ENCODE measurements at places on chromosomes 5 and 9. TPM values are rescaled to one million over a fixed set of nuclear protein-coding genes. Genes with fewer than 3 reads are reported as not detected.

IL13 gene
- not detected for total RNA-seq

DNA sequence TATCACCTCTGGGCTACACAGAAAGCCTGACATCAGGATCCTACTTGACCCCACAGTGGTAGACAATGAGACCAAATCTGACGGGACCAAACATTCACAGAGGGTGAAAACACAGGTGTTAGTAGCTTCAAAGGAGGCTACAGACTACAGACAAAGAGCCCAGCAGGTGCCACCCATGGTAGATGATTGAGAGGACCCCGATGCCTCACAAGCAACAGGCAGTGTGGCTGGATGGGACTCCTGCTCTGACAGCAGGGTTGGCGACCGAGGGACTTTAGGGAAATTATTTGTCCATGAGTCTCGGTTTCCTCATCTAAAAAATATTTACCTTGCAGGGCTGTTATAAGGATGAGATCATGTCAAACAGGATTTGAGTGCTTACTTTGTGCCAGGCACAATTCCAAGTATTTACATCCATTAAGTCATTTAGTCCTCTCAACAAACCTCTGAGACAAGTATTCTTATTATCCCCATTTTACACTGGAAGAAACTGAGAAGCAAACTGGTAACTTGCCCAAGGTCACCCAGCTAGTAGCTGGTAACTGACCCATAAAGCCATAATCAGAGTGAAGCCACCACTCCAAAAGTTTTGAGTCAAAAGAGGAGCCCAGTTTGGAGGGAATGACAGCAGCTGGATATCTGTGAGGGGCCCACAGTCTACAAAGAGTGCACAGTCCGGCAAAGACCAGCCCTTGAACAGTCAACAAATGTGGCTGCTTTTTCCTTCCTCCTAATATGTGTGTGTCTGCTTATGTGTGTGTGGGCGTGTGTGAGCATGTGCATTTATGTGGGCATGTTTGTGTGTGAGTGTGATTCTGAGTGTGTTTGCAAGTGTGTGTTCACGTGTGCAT lies 502.0 kb downstream of the BNC2 start:
- no peak for DNase-seq

PCDHGA3 gene
- total RNA-seq, result 4.6 TPM

DNA sequence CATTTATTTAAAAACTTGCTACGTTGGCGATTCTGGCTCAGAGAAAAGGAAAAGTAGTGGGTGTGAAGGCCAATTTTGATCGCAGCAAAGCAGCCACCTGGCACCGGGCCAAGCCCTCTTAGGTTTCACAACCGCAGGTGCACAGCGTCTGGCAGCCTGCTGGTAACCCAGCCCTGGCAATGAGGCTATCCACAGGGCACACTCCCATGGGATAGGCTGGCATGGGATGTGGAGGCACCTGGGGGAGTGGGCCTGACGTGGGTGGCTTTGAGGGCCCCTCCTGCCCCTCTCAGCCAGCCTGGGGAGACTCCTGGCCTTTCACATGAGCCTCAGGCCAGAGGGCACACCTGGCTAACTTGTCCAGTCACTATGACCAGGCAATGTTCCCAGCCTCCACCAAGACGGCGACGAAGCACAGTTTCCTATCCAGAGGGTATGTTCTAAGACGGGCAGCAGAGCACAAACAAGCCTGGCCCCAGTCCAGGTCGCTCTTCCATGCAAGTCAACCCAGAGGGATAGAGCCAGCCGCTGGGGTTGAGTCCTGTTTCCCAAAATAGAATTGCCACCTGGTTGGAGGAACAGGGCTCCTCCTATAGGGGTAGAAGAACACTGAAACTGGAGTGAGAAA lies 19.0 kb downstream of the CMBL start:
- no peak for DNase-seq

GRCh38 chr9:89536145-89536574 lies 38.2 kb upstream of the SEMA4D start:
- no peak for DNase-seq

- no peak for DNase-seq
These were observed 103.2 kb downstream of the RGS3 start for GRCh38 chr9:113566712-113567071.

- DNase-seq, result no peak
These were observed 137.4 kb downstream of the SCAMP1 start for GRCh38 chr5:78497573-78498533.

CCNI2 gene
- total RNA-seq, result 1.9 TPM

TCF7 gene
- 1.1 TPM for total RNA-seq

DNA sequence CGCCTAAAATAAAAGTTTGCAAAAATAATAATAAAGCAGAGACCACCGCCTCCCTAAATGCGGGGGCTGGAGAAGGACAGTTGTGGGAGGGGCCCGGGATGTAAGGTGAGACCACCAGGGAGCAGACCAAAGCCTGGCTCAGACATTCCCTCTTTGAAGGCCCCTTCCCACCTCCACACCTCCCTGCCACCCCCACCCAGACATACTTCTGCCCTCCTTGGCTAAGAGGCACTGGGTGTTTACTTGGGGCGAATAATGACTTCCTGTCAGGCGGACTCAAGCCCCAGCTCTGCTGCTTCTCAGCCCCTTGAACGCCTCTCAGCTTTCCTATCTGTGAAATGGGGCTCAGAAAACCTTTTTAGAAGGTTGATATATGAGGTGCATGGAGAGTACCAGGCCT lies 58.8 kb upstream of the GGTA1 start:
- no peak for DNase-seq

DNA sequence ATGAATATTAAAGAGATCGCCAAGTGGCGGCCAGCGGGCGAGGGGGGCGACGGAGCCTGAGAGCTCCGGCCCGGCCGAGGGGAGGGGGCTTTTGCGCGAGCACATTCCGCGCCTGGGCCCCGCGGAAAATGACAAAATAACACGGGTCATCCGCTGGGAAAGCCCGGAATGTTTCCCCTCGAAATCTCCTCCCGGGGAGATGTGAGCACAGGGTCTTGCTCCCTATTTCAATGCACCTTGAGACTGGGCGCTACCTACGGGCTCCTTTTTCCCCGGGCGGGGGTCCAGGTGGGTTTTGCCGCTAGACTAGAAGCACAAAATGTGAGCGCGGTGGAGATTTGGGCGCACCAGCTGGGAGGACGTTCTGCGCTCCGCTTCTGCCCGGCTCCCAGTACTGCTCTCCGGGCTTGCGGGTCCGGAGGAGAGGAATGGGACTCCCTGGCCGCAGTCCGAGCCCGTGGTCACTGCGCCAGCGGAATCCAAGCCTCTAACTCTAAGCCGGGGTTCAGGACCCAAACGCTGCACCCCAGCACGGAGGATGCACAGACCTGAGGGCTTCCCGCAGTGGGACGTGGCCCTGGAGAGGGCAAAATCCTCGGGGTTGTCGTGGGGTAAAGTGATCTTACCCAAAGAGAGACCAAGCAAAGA lies 2.8 kb upstream of the PRDM12 start:
- DNase-seq, result no peak

ISL1 gene
- 7.9 TPM for total RNA-seq

- DNase-seq, result no peak
These were observed 77.2 kb upstream of the SPATA31C2 start for GRCh38 chr9:88215196-88216125.

PCDHB16 gene
- total RNA-seq, result 3.3 TPM

DNA sequence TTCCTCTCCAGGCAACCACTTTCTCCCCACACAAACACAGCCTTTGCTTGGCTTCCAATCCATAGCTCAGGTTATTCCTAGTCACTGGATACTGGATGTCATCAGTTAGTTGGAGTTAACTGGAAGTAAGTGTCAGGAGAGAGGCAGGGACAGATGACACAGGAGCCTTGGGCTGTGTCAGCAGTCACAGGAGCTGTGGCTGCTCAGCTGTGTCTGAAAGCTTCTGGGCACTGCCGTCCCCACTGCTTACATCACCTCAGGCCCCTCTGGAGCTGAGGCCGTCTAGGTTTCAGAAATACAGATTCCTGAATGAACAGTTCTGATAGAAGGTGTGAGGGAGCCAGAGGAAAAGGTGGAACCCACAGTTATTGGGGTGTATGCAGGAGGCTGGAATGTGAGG lies 17.3 kb upstream of the FAM240B start:
- DNase-seq, result no peak

LRRTM2 gene
- 3.3 TPM for total RNA-seq

DNA sequence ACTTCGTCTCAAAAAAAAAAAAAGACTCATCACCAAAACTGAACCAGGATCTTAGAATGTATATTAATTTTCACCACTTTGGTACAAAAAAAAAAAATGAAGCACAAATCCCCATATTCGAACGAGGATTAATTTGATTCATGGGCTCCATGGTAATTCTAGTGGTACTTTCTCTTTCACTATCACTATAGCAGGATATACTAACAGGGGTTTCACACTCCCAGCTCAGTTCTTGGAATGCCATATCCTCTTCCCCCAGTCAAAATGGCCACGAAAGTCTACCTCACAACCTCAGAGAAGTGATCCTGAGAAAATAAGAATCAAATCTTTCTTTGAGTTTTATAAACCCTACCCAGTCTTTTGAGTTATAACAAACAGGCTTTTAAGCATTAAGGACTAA lies 235.7 kb downstream of the FBXL17 start:
- DNase-seq, result no peak

GRCh38 chr5:171538681-171539080 lies 119.2 kb downstream of the FGF18 start:
- no peak for DNase-seq

CER1 gene
- total RNA-seq, result 0.74 TPM

DNA sequence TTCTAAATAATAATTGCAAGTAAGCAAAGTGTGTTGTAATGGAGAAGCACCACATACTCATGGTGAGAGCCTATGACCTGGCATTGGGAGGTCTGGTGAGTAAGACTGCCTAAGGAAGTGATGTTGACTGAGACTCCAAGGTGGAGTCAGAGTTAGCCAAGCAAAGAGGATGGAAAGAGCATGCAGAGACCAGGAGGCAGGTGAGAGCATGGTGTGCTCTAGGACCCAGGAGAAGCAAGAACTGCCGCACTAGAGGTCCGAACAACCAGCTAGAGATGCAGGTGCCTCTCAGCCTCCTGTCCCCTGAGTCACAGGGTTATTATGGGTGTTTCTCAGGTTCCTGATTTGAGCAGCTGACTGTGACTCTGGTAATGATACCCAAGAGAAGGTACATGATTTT lies 27.3 kb downstream of the ANP32B start:
- no peak for DNase-seq

FGF10 gene
- total RNA-seq, result 21.2 TPM

- no peak for DNase-seq
These were observed 55.3 kb upstream of the SLC30A5 start for GRCh38 chr5:69038539-69038938.

DNA sequence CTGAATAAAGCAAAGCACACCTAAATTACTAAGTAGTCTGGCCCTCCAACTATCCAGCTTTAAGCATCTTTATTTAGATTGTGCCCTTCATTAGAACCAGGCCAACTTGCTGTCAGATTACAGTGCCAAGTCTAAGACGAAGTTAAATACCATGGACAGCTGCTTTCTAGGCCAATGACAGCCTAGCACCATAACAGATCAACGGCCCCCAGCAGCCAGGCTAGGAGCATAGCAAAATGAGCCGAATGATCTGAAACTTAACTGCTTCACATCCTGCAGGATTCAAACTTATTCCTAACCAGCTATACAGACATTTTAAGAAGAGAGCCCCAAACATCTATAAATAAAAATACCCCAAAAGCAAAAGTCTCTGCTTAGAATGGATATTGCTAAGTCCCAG lies 6.8 kb downstream of the SLC24A2 start:
- no peak for DNase-seq

LOX gene
- total RNA-seq, result 158 TPM

LECT2 gene
- not detected for total RNA-seq

DNA sequence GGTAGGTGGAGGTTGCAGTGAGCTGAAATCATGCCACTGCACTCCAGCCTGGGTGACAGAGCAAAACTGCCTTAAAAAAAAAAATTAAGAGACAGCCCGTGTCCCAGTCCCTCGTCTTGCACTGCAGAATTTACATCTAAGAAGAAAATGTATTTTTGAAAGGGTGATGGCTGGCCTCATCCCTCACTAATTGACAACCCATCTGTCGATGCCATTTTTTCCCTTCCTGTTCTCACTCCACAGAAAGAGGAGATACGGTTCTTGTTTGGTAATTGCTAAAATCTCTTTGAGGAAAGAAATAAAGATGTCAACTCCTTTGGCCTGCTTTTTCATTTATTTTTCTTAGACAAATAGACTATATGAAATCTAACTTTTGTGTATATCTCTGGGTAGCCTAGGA lies 2.4 kb upstream of the LSM11 start:
- no peak for DNase-seq

UGT3A2 gene
- total RNA-seq, result 0.58 TPM

- DNase-seq, result no peak
These were observed 34.7 kb downstream of the TRIP13 start for GRCh38 chr5:927172-928015.

DNA sequence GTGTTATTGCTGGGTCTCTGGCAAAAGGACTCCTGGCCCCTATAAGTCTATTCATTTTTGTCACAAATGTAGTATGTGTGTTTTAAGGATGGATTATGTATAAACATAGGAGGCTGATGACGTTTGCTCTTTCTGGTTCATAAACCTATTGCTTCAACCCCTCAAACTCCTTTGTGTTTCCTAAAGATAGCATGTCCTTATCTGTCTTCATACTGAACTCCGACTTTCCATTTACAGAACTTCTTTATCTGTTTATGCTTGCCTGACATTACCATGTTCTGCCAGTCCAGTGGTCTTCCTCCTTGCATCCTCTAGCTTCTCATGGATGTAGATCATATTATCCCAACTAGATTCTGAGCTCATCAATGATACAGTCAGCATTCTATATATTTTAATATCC lies 46.1 kb downstream of the ARHGEF28 start:
- DNase-seq, result no peak

- DNase-seq, result no peak
These were observed 5.8 kb upstream of the TRIM41 start for GRCh38 chr5:181217111-181217802.

DNA sequence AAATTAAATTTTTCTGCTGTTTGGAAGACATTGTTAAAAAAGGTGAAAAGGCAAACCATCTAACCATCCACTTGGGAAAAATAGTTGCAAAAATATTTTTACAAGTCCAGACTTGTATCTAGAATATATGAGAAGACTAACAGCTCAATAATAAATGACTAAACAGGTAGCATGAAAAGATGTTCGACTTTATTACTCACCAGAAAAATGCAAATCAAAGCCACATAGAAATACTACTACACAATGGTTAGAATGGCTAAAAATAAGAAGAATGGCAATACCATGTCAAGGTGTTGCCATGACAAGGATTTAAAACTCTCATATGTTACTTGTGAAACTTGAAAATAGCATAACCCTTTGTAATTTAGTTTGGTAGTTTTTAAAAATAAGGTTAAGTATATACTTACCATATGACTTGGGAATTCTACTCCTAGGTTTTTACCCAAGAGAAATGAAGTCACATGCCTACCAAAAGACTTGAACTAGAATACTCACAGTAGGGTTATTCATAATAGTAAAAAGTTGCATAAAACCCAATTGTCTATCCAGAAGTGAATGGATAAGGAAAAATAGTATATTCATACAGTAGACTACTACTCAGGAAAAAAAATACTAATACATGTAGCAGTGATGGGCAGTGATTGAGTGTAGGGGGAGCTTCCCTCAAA lies 93.8 kb downstream of the VPS13A start:
- DNase-seq, result no peak

COL15A1 gene
- 136 TPM for total RNA-seq
